ENCODE measurements at places on chromosomes 1 and 21.

DNA sequence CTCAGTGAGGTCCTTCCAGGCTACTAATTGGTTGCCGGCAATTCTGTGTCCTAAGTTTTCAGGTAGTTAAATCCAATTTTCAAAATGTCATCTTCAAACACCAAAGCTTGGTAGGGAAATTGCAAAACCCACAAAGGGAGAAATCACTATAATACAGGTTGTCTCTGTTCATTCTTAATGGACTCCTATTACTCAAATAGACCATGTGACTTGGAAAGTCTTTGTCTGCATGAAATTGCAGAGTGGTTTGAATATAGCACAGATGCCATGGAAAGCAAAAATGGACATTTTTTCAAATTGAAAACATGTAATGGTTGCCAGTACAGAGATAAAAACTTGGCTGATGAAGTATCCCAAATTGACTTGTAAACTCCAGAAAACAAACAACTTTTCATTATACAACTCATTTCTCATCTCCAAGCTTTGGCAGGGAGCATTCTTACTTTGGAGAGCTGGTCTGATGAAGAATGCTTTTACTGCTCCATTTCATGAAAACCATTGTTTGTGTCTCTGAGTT, 169.5 kb upstream of the PKN2 start:
- DNase-seq, result no peak

DNA sequence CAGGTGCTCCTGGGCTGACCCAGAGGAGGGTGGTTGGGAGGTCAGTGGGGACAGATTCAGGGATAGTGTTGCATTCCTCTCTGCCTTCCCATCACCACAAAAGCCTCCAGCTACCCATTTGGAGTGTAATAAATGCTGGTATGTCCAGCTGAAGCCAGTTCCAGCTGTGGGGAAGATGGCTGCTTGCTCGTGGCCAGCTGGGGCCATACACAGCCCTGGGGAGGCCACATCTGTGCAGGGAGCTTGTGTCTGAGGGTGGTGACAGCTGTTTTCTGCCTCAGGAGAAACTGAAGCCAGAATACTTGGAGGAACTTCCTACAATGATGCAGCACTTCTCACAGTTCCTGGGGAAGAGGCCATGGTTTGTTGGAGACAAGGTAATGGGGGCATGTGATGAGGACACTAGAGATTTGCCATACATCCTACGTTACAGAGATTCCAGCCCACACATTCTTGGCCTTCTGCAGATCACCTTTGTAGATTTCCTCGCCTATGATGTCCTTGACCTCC, 2.7 kb downstream of the GSTM4 start:
- no peak for DNase-seq

- no peak for DNase-seq
These were observed 126.7 kb downstream of the NR5A2 start for GRCh38 chr1:200154069-200154767.

DNA sequence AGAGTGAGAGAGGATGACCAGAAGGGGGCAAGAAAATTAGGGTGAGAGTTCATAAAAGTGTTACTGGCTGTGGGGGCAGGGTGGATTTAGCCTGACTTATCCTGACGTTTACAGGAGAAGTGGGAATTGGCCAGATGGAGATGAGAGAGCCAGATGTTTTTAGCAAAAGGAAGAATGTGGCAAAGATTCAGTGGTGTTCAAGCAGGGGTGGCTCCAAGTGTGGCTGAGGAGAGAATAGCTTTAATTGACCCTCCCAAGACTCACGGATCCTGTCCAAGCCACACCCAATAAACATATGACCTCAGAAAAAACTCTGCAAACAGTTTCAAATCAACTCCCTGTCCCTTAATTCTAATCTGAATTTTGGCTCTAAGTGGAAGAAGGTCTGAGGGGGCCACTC, 35.2 kb upstream of the EDEM3 start:
- DNase-seq, result peak; percentile 37

- DNase-seq, result no peak
These were observed 493.0 kb downstream of the PTPRU start for GRCh38 chr1:29729281-29729680.

All from AG08395 (cell line).